ENCODE measurements at places on chromosomes 3 and 15. TPM values are rescaled to one million over a fixed set of nuclear protein-coding genes. Genes with fewer than 3 reads are reported as not detected.

The TMCO5A gene
- total RNA-seq: not detected

The A4GNT gene
- not detected for total RNA-seq

The CCR8 gene
- total RNA-seq: not detected

The BTBD1 gene
- total RNA-seq: 54.1 TPM

The MAPK6 gene
- 105 TPM for total RNA-seq

The THAP10 gene
- total RNA-seq: 7.2 TPM

The CACNA2D2 gene
- total RNA-seq: not detected

The DRD3 gene
- not detected for total RNA-seq

The MAP6D1 gene
- 2.5 TPM for total RNA-seq

The SKIC8 gene
- 83.6 TPM for total RNA-seq

The CPNE4 gene
- not detected for total RNA-seq

The TNFSF10 gene
- 30.1 TPM for total RNA-seq

The STRIT1 gene
- not detected for total RNA-seq

Measured in hair follicular keratinocyte (primary cell).